Kidney (tissue), 22 donors: ENCODE measurements at places on chromosomes 7 and 10. TPM values are rescaled to one million over a fixed set of nuclear protein-coding genes. Genes with fewer than 3 reads are reported as not detected.

DNA sequence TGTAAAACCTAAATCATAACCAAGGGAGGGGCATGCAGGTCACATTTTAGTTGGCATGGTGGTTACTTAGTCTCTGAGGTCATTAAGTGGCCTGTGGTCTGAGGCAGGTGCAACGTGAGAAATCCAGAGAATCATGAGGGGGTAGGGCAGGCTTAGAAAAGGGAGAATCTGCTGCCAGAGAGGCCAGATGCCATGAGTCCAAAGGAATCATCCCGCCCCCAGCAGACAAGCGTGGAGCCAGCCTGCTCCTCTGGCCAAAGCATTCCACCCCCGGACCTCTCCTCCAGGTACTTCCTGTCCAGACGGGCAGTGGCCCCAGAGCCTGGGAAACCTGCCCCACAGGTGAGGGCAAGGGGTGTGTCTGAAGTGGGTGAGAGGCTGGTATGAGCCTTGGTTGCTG, 196.4 kb upstream of the ZNF32 start:
- no peak for DNase-seq

DNA sequence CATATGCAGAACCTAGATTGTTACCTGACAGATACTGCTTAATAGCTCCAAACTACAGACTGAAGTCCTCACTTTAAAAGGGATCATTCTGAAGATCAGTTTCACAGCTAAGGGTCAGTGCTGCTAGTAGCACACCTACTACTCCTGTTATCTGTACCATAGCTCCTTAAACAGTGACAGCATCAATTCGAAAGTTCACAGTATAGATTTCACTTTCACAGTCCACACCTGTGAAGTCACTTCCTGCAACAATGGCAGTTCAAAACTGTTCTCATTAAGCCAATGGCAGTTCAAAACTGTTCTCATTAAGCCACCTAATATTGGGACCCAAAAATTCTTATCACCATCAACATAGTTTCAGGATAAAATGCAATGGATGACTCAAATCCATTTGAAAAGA, 10.7 kb upstream of the FHIP2A start:
- DNase-seq = no peak

GRCh38 chr7:70539617-70540016, 592.3 kb upstream of the GALNT17 start:
- no peak for DNase-seq

GRCh38 chr7:82810558-82811259, 352.0 kb downstream of the PCLO start:
- no peak for DNase-seq

DNA sequence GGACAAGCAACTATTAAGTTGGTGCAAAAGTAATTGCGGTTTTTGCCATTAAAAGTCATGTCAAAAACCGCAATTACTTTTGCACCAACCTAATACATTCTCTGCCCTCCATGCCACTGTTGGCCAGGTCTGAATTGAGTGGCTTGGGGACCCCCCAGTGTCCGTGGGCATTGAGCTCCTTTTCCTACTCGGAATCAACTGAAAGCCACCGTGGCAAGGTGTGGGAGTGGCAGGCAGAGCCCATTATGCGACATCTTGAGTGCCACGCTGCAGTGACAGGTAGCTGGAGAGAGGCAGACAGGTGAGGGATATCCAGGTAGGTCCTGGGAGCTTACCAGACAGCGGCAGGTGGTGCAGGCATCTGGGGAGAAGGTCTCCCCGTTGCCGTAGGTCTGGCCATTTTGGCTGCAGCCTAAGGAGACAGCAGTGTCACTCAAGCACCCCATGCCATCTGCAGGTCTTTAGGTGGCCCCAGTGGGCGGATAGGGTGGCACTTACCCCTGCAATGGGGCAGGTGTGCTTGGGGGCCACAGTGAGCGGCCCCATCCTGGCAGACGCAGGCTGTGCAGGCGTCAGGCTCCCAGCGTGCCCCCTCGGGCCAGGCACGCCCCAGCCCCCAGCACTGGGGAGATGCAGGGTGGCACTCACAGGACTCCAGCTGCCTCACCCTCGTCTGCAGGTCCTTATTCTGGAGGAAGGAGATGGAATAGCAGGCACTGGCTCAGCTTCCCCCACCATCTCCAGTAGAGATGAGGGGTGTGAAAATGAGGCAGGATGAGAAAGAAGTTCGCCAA, 3.5 kb downstream of the KCP start:
- no peak for DNase-seq

GRCh38 chr10:119663866-119664698, 12.9 kb downstream of the BAG3 start:
- no peak for DNase-seq

GRCh38 chr10:119208553-119208940, 1.2 kb downstream of the GRK5 start:
- DNase-seq = no peak

DNA sequence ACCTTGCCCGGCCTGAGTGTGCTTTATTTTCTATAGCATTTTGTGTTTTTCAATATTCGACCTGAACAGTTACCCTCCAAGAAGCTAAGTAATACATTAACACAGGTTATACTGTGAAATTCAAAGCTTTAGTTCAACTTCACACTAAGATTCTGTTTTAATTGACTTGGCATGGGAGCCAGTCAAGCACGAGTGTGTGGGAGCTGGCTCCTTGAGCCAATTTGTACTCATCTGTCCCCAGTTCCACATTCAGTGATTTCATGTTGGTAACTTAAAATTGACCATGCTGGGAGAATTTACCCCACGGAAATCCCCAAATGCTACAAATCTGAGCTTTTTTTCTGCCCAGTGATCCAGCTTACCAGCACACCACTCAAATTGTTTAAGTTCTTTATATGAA, 20.3 kb downstream of the TSPAN12 start:
- no peak for DNase-seq

DNA sequence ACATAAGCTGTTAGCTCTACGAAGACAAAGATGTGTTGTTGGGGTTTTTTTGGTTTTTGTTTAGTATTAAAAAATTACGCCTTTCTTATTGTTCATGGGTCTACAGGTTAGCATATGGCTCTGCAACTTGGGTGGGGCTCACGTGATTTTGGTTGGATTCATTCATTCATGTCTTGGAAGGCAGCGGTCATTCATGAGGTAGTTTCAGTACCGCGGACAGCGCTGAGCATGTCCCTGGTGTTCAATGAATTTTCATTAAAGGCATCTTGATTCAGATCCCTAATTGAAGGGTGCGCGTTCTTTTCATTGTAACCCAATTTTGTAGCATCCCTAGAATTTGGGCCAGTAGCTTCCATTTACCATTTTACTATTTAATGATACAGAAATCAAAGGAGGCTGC, 42.9 kb upstream of the TCERG1L start:
- DNase-seq = peak; percentile 44

DNA sequence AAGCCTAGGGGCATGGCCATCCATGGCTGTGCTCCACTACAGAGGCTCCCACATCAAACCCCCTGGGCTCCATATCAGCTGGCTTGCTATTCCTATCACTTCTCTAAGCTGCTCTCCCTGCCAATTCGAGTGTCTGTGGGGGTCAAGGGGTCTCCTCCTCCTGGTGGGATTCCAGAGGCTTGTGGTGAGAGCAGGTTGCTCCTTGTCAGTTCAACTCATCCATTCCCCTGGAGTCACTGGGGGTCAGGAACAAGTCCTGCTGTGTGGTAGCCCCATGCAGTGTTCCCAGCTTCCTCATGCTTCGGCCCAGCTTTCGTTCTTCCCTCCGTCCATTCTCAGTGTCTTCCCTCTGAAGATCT, 86.6 kb upstream of the UNC5B start:
- DNase-seq = no peak

DNA sequence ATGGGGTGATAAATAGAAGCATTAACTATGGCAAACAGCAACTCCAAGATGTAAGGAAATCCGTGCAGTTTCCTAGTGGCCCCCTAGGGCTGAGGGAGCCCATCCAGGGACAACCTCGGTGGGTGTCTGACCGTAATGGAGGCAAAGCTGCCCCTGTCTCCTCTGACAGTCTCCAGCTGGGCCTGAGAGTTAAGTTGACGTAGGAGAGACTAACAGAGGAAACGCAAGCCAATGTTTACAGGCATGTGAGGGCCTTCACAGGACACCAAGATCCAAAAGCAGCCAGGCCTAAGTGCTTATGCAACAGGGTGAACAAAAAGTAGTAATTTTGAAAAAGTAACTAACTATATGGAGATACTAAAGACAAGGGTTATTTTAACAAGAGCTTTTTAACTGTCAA, 330.0 kb upstream of the C7orf33 start:
- peak; percentile 50 for DNase-seq

GRCh38 chr10:66844176-66844942, 81.5 kb upstream of the LRRTM3 start:
- DNase-seq = no peak

DNA sequence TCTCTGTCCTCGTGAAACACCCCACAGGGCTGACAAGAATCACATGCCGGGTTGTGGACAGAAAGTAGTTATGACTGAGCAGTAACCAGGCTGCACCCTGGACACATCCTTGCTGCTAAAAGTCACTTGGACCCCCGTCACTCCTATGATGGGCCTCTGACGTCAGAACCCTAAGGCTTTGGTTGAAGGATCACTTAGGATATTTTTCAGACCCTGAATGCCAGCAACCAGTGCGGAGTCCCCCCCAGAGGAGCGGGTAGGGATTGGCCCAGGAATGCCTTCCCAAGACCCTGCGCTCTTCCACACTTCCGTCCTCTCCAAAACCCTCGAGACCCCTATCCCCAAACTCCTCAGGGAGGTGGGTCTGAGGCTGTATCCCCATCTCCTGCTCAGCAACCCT, 52.1 kb downstream of the CFAP46 start:
- DNase-seq = no peak

The TBX20 gene
- total RNA-seq = not detected

The KIF5B gene
- total RNA-seq = 77.2 TPM

The PRLHR gene
- not detected for total RNA-seq

The ACSM6 gene
- total RNA-seq = not detected

The LOXL4 gene
- total RNA-seq = 15.1 TPM

The PPA1 gene
- total RNA-seq = 116 TPM

The POLR2J2 gene
- 10.5 TPM for total RNA-seq

The IFIT5 gene
- total RNA-seq = 23.3 TPM

The CRHR2 gene
- not detected for total RNA-seq

The LRRC17 gene
- total RNA-seq = 4.0 TPM
